ENCODE measurements at places on chromosomes 3 and 15. TPM values are rescaled to one million over a fixed set of nuclear protein-coding genes. Genes with fewer than 3 reads are reported as not detected.

Gene PRR20G
- not detected for total RNA-seq

Gene WDR76
- total RNA-seq: 18.5 TPM

Gene TIGIT
- not detected for total RNA-seq

Gene HGD
- total RNA-seq: 0.20 TPM

Gene AAGAB
- total RNA-seq: 33.8 TPM

Gene MUC20
- total RNA-seq: not detected
